Brain microvascular endothelial cell (primary cell): ENCODE measurements at places on chromosomes 16 and 17.

DNA sequence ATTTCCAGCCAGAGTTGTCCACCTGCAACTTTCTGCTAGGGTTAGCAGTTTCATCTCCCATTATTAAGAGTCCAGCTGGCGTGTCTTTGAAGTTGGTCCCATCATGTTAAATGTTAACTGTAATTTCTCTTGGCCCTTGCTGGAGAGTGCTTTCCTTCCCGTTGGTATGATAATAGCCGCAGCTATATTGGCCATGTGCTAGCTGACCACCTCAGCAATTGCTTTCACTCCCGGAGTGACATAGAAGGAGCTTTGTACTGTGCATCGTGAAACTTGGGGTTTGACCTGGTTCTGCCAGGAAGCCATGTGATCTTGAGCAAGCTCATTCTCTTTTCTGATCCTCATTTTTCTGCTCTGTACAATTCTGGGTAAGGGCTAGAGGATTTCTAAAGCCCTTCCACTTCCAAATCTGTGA is 81.0 kb upstream of the TBX2 start:
- no peak for DNase-seq

- no peak for DNase-seq
Measured at GRCh38 chr16:9801651-9802050, 380.6 kb downstream of the GRIN2A start.

DNA sequence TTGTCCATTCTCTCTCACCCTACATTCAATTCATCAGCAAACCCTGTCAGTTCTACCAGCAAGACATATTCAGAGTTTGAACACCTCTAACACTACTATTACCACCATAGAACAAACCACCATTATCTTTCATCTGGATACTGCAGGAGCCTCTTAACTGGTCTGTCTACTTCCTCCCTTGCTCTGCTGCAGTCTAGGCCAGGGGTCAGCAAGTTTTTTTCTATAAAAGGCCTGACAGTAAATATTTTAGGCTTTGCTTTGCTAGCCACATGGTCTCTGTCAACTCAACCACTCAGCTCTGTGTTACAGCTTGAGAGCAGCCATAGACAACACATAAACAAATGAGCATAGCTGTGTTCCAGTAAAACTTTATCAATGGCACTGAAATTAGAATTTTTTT is 13.8 kb downstream of the KCTD19 start:
- DNase-seq = no peak

DNA sequence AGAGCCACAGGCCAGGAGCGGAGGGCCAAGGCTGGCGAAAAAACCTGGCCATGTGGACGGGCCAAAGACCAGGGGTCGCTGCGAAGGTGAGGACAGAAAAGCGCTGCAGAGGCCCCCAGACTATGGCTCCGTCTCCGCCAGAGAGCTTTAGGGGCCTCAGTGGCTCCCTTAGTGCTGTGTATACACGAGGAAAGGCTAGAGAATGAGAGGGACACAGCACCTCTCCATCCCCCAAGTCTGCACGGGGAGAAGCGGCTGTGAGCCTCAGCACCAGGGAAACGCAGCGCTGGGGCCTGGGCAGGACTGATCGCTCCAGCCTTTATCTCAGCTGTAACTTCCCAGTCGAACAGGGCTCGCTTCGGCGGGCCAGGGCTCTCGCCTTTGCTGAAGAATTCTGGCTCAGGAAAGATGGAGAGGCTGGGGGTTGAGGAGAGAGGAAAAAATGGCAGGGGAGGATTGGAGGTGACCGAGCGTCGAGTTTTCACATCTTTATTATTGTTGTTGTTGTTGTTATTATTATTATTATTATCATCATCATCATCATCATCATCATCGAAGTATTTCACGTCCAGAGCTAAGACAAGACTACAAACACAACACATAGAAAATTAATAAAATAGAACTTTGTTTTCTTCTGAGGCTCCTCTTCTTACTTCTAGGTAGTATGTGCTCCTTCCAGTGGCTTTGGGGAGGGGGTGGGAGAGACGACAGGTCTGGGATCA is 1.9 kb upstream of the HOXB5 start:
- DNase-seq = no peak

DNA sequence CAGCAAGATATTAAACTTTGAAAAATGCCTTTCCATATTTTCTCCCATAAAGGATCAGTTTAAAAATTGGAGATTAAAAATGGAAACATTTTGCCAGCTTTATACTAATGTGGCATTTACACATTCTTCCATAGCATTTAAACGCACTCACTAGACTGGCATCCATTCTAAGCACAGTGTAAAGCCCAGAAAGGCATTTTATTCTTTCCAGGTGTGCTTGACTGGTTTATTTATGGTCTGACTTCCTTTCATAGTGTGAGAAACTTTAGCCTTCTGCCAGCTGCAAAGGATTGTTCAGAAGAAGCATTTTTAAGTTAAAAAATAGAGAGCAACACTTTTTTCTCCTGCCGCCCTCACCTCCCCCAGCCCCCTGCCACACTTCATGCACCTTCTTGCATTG is 271.7 kb upstream of the PSMD7 start:
- no peak for DNase-seq

DNA sequence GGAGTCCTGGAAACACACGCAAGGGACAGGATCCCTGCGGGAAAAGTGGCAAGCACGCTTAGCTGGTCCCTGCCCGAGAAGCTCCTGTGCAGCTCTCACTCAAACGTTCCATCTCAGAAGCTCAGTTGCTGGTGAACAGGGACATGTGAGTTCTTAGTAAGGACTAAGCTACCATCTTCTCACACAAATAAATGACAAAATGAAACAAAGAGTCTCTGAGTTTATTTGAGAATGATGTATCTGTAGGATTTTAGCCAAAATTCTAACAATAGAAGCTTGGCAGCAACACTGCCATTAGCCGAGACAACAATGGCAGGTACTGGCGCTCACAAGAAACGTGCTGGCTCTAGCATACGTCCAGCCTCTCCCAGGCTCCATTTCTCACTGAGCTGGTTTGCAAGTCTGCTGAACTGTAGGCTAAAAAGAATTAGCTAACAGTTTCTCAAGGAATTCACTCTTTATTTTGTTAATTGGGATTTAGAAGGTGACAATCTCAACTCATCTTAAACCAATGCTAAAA is 90.2 kb downstream of the VPS53 start:
- no peak for DNase-seq

DNA sequence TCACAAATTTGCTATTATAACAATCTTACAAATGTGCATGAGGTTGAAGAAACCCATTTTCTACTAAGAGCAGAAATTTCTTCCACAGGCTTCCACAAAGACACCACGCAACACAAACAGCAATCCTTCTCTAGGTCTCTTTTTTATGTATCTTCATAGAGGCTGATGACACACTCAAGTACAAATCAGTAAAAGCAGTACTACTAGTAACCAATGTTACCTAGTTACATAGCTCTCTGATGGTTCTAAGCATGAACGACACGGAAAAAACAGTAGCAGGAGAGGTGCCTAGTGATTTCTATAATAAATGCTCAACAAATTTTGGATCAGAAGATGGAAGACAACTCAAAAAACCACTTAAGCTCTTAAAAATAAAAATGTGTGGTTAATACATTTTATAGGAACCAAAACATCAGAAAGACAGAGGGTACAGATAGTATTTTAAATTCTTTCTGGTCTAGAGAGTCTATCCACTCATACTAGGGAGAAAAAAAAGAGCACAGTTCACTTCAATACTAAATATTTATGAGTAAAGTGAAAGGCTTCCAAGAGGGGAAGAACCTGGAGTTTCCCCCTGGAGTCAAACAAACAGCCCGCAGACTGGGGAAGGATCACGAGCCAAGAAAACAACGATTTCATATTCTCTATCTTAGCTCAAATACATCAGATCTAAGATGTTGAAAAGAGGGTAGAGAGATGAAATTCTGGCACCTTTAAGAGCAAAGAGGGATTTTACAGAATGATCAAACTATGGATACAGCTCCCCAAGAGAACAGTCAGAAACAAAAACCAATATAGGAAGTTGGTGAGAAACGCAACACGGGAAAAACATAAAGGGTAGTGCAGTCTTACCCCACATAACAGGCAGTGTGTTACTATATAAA is 40.2 kb downstream of the SMG6 start:
- no peak for DNase-seq

DNA sequence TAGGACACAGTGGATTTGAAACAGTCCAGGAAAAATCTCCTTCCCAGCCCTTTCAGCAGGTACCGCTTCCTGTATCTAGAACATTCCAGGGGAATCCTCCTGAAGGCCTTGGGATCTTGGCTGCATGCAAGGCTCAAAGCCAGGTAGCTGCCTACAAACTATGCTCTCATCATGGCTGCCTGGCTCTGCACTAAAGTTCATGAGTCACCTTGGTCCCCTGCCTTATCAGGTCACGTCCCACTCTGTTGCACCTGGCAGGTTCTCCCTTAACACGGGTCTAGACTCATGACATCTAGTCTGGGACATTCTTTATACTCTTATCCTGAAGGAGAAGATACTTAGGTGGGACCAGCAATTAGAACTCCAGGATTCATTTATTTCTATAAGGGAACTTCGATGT is 15.8 kb downstream of the FA2H start:
- DNase-seq = no peak

DNA sequence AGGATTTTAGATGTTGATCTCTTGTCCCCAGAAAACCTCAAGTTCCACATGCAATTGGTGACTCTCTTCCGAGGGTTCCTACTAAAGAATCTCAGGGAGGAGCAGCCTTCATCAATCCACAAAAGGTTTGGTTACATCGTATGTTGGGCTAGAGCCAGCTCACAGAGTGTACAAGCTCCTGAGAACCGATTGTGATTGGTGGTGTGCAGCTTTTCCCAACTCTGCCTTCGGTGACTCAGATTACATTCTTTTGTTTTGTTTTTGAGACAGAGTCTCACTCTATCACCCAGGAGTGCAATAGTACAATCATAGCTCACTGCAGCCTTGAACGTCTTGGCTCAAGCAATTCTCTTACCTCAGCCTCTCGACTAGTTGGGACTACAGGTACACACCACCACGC is 172.4 kb downstream of the PMP22 start:
- peak; percentile 51 for DNase-seq

GRCh38 chr16:49581630-49582298 is 208.2 kb downstream of the C16orf78 start:
- DNase-seq = no peak

DNA sequence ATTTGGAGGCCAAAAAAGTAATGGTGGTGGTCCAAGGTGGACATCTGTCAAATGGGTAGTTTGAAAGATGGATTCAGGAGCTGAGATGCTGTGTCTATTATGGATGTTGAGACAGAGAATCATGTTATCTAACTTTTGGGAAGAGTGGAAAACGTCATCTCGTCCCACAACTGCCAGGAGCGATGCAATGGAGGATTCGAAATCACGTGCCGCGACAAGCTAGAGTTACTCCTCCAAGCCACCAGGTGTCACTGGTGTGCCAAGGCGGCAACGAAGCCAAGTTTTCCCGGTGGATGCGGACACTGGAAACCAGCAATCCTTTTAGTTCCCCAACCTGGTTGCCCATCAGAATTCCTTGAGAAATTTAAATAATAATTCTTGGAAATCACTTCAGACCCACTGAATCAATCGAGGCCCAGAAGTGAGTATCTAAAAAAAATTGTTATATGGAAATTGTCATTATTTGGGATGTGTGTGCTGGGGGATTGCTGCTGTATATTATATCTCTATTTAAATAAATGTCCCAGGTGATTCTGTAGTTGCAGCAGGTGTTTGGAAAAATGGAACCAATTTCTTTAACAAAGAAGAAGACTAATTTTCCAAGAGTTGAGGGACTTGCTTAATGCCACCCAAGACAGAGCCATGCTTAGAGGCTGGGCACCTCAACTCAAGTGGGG is 206.1 kb downstream of the HAPSTR1 start:
- DNase-seq = no peak

- no peak for DNase-seq
Measured at GRCh38 chr16:14609716-14610115, 20.3 kb downstream of the PARN start.

DNA sequence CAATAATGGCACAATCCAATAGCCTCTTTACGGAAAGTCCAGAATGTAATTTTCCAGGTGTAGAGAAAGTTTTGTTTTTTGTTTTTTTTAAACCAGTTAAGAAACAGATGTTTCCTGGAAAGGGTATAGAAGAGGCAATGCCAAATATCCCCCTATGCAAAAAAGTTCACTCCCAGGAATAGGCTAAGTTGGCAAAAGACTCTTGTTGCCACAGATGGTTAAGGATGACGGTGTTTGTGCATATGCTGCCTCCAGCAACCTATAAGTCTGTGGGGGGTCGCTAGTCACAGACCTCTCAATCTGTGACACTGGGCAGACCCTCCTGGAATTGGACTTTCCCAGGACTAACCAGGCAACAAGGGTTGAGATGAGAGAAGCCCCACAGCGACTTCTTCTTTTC is 20.9 kb upstream of the HP start:
- DNase-seq = no peak

DNA sequence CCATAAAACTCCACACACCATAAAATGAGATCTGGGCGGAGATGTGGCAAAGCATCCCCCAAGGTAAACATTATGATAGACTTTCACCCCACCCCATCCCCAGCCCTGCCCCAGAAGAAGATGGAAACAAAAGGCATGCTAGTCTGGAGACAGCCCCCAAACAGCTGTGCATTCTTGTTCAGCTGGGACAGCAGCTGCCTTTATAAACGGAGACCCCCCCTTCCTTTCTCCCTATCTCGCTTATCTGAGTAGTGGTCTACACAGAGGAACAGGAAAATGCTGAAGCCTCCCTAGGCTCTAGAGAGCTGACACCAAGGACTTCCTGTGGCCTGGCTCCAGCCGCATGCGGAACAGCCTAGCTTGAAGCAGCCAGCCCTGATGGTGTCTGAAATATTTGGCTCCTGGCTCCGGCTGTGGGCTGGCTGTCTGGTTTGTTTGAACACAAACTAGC is 190.3 kb upstream of the ANKFN1 start:
- DNase-seq = no peak

- DNase-seq = no peak
Measured at GRCh38 chr17:70270554-70270953, 101.2 kb downstream of the KCNJ2 start.

DNA sequence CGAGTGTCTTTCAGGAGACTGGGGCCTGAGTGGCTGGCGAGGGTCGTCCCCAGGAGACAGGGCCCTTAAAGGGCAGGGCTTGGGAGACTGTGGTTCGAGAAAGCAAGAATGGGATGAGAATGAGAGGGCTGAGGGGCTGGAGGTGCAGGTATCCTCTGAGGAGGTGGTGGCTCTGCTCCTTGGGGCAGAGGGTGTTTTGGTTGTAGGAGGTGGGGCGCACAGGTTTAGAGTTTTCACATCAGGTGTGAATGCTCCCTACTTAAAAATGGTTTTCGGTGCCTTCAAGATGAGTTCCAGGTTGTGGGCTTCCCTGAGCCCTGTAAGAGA is 430 bp downstream of the BCAS3 start:
- DNase-seq = no peak

GRCh38 chr17:13640551-13640950 is 38.8 kb upstream of the HS3ST3A1 start:
- no peak for DNase-seq
